ENCODE measurements at places on chromosomes 7 and 10.
A peak's percentile ranks its signal among the peaks of the same experiment; 100 is the strongest.

- H3K4me1 ChIP-seq = peaks cover 3% of the 10 kb centered on the region
- peaks cover 67% of the 10 kb centered on the region for H3K27me3 ChIP-seq
- H3K36me3 ChIP-seq = no peaks in the 10 kb centered on the region
- no peak overlapping the region for H3K27ac ChIP-seq
- no peak for DNase-seq
Measured at GRCh38 chr10:15863733-15864132, 3.4 kb upstream of the MINDY3 start.

- H3K27ac ChIP-seq = no peak overlapping the region
- DNase-seq = no peak
- H3K4me1 ChIP-seq = no peaks in the 10 kb centered on the region
- H3K27me3 ChIP-seq = no peaks in the 10 kb centered on the region
- no peaks in the 10 kb centered on the region for H3K36me3 ChIP-seq
Measured at GRCh38 chr10:47397256-47397655, 13.2 kb upstream of the ZNF488 start.

GRCh38 chr7:22561895-22562593 is 62.1 kb upstream of the STEAP1B start:
- peaks cover 52% of the 10 kb centered on the region for H3K4me1 ChIP-seq
- H3K36me3 ChIP-seq = no peaks in the 10 kb centered on the region
- peak overlapping the region; percentile 2 for H3K4me3 ChIP-seq
- peak overlapping the region; percentile 96 for H3K27ac ChIP-seq
- no peaks in the 10 kb centered on the region for H3K27me3 ChIP-seq
- peak; percentile 63 for DNase-seq

- DNase-seq = no peak
- peaks cover 15% of the 10 kb centered on the region for H3K4me1 ChIP-seq
- H3K27ac ChIP-seq = no peak overlapping the region
- no peaks in the 10 kb centered on the region for H3K27me3 ChIP-seq
- H3K4me3 ChIP-seq = no peak overlapping the region
Measured at GRCh38 chr10:493391-494148, 195.9 kb downstream of the DIP2C start.

GRCh38 chr10:5198386-5198785 is 1.7 kb downstream of the AKR1C4 start:
- DNase-seq = no peak
- H3K36me3 ChIP-seq = no peaks in the 10 kb centered on the region
- no peaks in the 10 kb centered on the region for H3K27me3 ChIP-seq

DNA sequence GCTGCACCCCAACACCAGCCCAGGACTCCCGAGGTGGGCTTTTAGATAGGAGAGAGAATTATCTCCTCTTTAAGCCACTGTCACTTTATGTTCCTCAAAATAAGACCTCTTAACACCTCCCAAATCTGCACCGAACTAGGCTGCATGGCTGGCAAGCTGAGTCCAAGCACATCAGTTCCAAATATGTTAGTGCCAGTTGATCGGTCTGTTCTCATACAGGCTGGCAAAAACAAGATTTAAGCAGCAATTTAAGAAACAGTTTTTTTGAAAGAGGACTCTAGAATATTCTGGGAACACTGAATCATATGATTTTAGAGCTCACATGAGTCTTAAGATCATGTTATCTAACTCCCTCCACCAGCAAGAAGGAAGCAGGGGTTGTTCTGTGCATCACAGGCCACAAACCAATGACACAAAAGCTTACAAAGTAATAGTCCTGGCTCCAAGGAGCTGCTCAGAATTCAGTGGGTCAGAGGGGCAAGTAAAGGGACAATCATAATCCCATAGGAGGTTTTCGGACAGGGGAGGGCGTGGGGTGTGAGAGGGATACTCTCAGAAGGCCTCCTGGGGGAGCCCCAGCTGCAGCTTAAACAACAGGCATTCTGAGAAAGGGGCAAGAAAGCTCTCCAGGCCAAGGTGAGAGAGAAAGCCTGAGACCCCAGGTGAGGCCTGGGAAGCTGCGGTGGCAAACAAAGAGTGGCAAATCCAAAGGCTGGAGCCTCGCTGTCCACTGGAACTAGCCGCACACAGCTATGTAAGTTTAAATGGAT is 7.1 kb downstream of the COBL start:
- peaks cover 74% of the 10 kb centered on the region for H3K4me1 ChIP-seq
- H3K36me3 ChIP-seq = no peaks in the 10 kb centered on the region
- H3K4me3 ChIP-seq = no peak overlapping the region

- no peaks in the 10 kb centered on the region for H3K27me3 ChIP-seq
- H3K27ac ChIP-seq = no peak overlapping the region
- H3K4me3 ChIP-seq = no peak overlapping the region
Measured at GRCh38 chr7:20268824-20269223, 51.6 kb upstream of the MACC1 start.

DNA sequence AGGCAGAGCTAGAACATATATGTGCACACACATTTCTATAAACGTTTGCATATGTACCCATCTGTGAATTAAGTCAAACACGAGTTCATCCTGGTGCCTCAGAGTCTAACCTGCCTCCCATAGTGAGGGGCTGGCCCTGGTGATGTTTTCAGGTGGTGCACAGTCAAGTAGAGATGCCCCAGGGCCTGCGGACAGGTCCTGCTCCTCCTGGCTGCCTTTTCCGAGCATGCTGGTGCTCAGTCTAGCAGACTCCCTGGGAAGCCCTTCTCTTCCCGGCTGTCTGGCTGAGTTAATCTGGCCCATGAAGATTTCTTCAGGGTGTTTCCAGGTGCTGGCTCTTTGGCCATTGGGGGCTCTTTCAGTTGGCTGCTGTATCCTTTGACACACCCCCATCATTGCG is 14.3 kb downstream of the ADCY1 start:
- no peak for DNase-seq
- no peaks in the 10 kb centered on the region for H3K27me3 ChIP-seq
- H3K36me3 ChIP-seq = no peaks in the 10 kb centered on the region
- H3K4me3 ChIP-seq = no peak overlapping the region
- H3K4me1 ChIP-seq = peaks cover 3% of the 10 kb centered on the region

DNA sequence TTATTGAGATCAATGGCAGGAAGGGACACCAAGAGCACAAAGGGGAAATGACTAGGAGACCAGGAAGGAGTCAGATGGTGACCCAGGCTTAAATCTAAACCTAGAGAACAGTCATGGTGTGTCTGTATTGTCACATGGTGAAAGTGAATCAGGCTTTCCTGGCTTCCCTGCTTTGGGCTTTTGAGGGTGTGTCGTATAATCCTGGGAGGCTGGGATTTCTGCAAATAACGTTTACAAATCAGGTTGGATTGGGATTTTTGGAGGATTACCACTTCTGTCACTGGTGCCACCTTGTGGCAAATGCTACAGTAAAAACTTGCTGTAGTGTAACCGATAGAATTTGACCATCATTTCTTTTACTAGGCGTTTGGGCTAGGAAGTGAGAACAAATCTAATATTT is 502.6 kb downstream of the NRG3 start:
- H3K4me3 ChIP-seq = no peak overlapping the region
- no peak overlapping the region for H3K27ac ChIP-seq
- H3K36me3 ChIP-seq = no peaks in the 10 kb centered on the region

DNA sequence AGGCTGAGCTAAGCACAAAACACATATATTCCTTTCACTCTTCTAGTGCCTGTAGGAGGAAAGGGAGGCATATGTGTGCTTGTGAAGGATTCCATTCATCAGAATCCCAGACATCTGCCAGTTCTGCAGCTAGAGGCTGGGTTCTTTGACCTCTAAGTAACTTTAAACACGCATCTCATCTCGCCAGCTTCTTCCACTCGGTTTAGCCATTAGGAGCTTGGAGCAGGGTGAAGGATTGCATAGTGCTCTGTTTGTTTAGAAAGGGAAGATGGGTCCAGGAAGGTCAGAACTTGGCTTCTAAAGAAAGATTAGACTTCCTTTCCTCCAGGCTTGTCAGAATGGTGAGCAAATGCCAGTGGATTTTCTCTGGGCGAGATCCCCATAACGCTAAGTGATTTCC is 43.6 kb downstream of the HK1 start:
- H3K4me1 ChIP-seq = peaks cover 84% of the 10 kb centered on the region
- H3K36me3 ChIP-seq = no peaks in the 10 kb centered on the region
- no peak for DNase-seq
- peak overlapping the region; percentile 53 for H3K27ac ChIP-seq

DNA sequence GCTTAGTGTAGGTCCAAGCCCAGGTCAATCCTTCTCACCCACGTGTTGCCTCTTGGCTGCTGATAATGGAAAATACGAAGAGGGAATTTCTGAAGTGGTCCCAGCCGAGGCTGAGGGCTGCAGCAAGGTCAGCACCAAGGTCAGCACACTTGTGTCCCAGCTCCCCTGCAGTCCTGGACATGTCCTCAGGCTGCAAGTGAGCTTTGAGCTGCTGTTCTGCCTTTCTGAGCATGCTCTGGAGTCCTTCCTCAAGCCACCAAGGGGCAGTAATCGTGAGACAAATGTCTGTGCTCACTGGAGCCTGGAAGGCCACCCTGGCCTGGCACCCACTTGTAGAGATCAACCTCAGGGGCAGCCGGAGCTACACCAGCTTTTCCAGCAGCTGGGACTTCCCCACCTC is 28.3 kb downstream of the DRGX start:
- no peak overlapping the region for H3K4me3 ChIP-seq
- peak; percentile 26 for DNase-seq
- no peaks in the 10 kb centered on the region for H3K36me3 ChIP-seq
- no peaks in the 10 kb centered on the region for H3K27me3 ChIP-seq
- no peak overlapping the region for H3K27ac ChIP-seq

GRCh38 chr10:27742195-27743011 is 3.2 kb downstream of the MKX start:
- H3K27me3 ChIP-seq = peaks cover 81% of the 10 kb centered on the region
- H3K36me3 ChIP-seq = no peaks in the 10 kb centered on the region
- H3K4me3 ChIP-seq = peak overlapping the region; percentile 88

DNA sequence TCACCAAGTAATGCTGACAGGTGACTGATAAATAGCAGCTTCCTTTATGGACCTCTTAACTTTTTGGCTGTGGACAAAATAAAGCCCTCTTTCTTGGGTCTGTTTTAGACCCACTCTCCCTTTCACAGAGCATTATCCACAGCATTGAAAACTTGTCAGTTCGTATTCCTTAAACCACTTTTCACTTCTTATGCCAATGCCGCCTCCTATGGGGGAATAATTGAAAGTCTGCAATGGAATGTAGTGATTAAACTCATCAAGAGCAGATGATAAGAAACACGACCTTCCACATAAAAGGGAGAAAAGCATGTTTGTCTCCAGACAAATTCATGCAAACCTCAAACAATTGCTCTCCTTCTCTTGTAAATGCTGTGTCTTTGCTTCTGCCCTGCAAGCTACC is 153.4 kb downstream of the SORCS1 start:
- peak; percentile 63 for DNase-seq
- peaks cover 3% of the 10 kb centered on the region for H3K4me1 ChIP-seq
- H3K36me3 ChIP-seq = no peaks in the 10 kb centered on the region
- H3K27me3 ChIP-seq = no peaks in the 10 kb centered on the region

GRCh38 chr7:102412548-102412947 is 16.4 kb downstream of the PRKRIP1 start:
- H3K36me3 ChIP-seq = peaks cover 29% of the 10 kb centered on the region
- peak; percentile 80 for DNase-seq
- no peak overlapping the region for H3K27ac ChIP-seq
- no peaks in the 10 kb centered on the region for H3K27me3 ChIP-seq

GRCh38 chr10:48411510-48411909 is 105.0 kb downstream of the MAPK8 start:
- H3K4me3 ChIP-seq = no peak overlapping the region
- DNase-seq = no peak
- H3K36me3 ChIP-seq = no peaks in the 10 kb centered on the region
- no peak overlapping the region for H3K27ac ChIP-seq

DNA sequence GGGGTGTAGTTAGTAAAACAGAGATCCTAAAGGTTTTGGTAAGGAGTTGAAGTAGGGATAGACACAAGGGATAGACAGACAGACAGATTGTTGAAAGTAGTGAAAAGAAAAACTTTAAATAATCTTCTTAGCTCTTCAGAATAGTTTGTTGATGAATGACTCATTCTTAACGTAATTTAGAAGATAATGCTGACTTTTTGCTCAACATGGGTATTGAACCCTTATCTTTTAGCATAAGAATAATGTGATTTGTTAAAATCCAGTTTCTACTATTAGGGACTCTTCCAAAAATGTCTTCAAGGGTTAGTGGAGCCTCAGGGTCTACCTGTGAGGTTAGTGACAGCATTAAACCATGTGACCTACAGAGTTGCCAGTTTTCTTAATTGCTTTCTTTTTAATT is 411.2 kb downstream of the ETV1 start:
- no peaks in the 10 kb centered on the region for H3K27me3 ChIP-seq
- no peak overlapping the region for H3K27ac ChIP-seq
- no peak overlapping the region for H3K4me3 ChIP-seq
- H3K4me1 ChIP-seq = peaks cover 24% of the 10 kb centered on the region

- H3K4me1 ChIP-seq = no peaks in the 10 kb centered on the region
- H3K4me3 ChIP-seq = no peak overlapping the region
- DNase-seq = no peak
Measured at GRCh38 chr10:125698481-125698998, 15.6 kb upstream of the TEX36 start.

- H3K4me3 ChIP-seq = no peak overlapping the region
- DNase-seq = no peak
- H3K27me3 ChIP-seq = no peaks in the 10 kb centered on the region
- no peak overlapping the region for H3K27ac ChIP-seq
- H3K4me1 ChIP-seq = peaks cover 11% of the 10 kb centered on the region
Measured at GRCh38 chr10:89789188-89789877, 87.9 kb downstream of the KIF20B start.

DNA sequence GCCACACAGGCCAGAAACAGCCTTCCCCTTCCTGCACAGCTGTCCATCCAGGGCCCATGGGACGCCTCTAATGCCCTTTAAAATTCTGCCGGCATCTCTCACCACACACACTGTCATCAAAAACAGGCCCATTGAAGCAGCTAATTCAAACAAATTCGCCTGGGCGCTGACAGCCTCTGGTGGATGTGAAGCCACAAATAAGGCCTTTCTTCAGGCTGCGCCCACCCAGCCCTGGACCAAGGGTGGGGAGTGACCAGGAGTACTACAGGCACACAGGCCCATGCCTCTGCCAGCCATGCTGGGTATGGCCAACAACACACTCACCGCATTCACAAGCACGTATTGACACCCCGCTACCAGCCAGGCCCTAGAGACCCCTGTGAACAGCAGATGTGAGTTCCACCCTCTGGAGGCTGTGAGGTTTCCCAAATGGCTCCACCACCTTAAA is 54.6 kb downstream of the SLIT1 start:
- H3K4me3 ChIP-seq = no peak overlapping the region
- no peaks in the 10 kb centered on the region for H3K4me1 ChIP-seq
- H3K27ac ChIP-seq = no peak overlapping the region
- no peaks in the 10 kb centered on the region for H3K36me3 ChIP-seq
- DNase-seq = no peak

Data from GM23338 (cell line).